Activated CD4-positive, alpha-beta T cell treated with anti-CD3 and anti-CD28 coated beads for 4 hours (primary cell): ENCODE measurements at places on chromosomes 11 and 22.

DNA sequence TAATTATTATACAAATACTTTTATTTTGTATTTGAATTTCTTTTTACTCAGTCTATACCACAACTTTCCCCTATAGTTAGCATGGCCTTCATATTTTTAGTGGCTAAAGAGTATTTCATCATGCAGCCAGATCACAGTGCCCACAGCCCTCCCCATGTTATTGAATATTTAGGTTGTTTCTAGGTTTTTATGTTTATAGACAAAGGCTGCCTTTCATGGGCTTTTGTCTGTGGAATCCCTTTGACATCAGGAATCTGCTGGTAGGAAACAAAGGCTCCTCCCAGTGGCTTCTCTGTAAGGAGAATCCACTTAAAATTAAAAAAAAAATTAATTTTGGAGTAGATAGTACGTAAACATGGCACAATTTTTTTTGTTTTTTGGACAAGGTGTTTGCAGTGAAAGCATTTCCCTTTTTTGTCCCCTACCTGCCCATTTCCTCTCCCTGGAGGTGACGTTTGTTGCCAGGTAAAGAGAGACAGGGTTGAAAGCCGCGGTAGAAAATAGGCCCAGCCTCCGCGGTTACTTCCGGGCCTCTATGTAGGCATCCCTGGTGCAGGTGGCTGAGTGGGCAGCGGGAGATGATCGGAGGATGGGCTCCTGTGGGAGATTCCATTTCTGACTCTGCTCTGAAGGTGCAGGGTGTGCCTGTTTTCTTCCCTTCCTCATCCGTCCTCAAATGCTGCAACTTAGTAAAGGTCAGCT lies 82.2 kb upstream of the OR4B1 start:
- DNase-seq = no peak

DNA sequence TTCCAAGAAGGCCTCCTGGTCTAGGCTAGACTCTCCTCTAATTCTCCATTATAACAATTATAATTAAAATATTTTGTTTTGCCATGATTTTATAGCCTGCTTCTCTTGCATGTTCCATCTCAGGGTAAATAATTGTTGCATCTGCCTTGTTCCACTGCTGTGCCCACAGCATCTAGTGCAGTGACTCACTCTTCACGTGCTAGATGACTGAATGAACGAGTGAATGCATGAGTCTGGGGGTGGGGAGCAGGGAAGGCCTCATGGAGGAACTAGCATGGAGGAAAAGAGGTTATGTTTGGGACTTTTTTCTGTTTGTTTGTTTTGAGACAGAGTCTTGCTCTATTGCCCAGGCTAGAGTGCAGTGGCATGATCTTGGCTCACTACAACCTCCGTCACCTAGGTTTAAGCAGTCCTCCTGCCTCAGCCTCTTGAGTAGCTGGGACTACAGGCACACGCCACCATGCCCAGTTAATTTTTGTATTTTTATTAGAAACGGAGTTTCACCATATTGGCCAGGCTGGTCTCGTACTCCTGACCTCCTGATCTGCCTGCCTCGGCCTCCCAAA lies 5.2 kb upstream of the OAF start:
- DNase-seq = no peak

- DNase-seq = no peak
Observed at GRCh38 chr11:60750911-60751310, 5.8 kb upstream of the MS4A15 start.

- no peak for DNase-seq
Observed at GRCh38 chr22:39494471-39495120, 7.5 kb upstream of the MIEF1 start.

DNA sequence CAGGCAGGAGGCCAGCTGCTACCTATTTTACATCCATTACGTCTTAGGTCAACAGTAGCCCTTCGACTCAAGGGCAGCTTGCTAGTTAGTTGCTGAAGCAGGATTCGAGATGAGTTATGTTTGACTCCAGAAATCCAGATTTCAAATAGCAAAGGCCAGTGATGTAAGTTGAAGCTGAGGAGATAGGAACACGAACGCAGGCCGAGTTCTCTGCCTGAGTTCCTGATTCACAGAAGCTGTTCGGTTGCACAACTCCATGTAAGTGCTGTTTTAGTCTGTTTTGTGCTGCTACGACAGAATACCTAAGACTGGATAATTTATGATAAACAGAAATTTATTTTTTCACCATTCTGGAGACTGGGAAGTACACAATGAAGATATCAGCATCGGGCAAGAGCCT lies 111.2 kb downstream of the SLC1A2 start:
- no peak for DNase-seq

DNA sequence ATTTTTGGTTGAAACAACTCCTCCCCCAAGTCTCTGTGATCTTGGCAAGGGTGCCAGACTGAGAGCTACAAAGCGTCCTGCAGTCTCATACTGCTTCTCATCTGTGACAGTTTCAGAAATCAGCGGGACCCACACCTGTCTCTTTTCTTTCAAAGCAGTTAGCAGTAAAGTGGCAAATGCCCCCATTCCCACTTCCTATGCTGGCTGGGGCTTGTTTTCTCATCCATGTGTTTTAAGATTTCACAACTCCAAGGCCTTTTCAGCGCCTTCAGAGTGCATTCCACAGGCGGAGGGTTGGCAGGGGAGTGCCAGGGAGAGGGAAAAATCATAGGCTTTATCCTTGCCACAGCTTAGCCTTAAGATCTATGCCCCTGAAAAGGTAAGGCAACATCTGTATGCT lies 493.5 kb downstream of the OPCML start:
- DNase-seq = no peak

DNA sequence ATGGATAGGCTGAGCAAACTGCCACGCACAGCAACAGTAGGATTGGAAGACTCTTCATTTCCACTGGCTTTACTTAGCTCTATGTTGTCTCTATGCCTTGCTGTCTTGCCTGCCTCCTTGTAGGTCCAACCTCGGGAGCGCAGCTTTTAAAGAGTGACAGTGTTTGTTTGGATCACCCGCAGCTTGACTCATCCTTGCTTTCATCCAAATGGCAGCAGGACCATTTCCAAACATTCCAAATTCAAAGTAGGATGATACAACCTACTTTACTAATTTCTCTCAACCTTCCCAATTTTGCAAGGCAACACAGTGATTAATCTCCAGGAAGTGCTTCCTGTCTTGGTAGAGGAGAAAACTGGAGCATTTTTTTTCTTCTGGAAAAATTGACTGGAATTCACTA lies at the start of gene MMP3:
TSS of gene MMP3 (minus strand) at position 121 of the 400 bp plus-strand sequence. CDS start at position 58, 63 bp downstream.
- no peak for DNase-seq

GRCh38 chr11:65788821-65789220 lies 2.0 kb downstream of the OVOL1 start:
- no peak for DNase-seq
